NCI-H1105 (cell line): ENCODE measurements at places on chromosomes 11 and 22.

GRCh38 chr11:66042996-66043906, 5.7 kb downstream of the GAL3ST3 start:
- DNase-seq, result no peak

DNA sequence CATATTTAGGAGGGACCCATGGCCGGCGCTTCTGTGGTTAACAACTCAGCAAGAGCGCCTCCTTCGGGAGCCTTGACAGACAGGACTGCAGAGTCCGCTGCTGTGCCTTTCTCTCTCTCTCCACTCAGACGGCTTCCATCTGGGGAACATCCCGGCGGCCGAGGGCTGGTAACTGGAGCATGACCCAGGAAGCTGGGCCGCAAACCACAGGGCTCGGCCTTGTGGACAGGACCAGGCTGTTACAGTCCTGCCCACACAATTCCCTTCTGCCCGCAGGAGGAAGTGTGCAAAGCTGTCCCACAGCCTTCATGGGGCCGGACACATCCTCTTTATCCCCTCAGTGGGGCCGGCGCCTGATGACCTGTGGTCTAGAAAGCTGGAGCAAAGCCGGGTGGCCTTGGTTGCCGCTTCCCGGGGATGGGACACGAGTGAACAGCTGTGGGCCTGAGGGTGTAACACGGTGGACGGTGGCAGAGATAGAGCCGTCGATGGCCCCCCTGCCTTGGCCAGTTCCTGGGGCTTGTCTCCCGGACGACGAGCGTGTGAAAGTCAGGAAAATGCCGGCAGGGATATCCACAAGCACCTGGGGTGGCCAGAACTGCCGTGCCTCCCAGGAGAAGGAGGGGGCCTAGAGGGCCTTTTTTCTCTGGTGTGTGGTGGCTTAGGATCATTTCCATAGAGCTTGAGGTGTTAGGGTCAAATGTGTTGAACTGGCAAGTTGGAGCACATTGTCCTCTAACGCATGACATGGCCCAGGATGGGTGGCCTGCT, 50.1 kb downstream of the FBLN1 start:
- DNase-seq, result no peak

DNA sequence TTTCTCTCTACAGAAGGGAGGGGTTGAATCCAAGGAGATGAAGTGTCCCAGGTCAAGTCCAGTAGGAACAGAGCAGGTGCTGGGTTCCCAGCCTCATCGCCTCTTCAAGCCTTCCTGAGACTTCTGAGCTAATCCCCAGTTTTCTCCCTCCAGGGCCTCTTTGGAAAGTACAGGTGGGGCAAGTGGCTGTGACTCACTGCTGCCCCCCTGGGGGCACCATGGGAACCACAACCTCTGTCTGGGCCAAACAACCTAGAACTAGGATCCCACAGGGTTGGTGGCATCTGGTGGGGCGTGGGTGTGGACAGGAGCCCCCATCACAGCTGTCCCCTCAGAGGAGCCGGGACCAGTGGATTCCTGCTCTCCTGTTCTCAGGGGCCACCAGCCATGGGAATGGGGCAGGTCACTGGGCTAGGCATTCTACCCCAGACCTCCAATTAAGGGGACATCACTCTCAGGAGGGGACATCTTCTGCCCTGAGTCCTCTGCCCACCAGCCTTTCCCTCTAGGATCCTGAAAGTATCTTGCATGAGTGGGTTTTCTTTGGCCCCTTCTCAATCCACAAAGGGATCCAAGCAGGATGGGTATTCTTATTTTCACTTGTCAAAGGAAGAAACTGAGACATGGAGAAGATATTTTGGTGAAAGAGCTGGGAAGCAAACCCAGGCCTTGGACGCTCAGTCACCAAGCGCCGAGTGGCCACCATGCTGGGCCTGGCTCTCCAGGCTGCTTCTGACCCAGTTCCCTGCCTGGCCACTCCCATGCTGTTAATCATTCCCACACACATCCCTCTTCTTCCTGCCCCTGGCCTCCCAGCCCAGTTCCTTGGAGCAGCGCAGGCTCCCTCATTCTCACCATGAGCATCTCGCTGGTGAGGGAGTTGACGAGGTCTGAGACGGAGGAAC, 23.8 kb downstream of the LRRC10B start:
- DNase-seq, result peak; percentile 37

- DNase-seq, result no peak
These were observed 280.2 kb downstream of the BUD13 start for GRCh38 chr11:116492600-116492999.

DNA sequence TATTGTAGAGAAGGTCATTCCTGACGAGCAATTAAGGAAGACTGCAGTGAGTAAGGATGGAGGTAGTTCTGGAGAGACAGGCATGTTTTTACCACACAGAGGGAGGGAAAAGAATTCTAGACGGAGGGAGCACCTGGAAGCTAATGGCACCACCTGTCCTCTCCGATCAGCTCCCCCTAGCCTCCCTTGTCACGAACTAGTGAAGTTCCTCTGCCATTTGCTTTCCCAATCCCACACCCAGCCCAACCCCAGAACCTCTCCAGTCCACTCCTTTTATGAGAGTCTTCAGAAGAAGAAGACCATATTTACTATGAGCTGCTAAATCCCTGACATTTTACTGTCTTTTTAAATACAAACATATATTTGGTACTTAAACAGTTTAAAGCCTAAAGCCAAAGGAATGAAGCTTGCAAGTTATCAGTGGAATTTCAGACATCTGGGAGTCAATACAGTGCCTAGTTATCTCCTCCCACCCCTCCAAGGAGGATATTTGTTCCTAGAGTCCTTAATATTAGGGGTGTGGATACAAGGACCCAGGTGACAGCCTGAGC, 46.1 kb upstream of the HSPA8 start:
- DNase-seq, result no peak

GRCh38 chr11:68505596-68505995, 45.0 kb downstream of the PPP6R3 start:
- DNase-seq, result no peak

GRCh38 chr22:37259540-37260029, 15.5 kb upstream of the RAC2 start:
- DNase-seq, result no peak

GRCh38 chr11:132595711-132596134, 936.6 kb downstream of the OPCML start:
- peak; percentile 61 for DNase-seq

DNA sequence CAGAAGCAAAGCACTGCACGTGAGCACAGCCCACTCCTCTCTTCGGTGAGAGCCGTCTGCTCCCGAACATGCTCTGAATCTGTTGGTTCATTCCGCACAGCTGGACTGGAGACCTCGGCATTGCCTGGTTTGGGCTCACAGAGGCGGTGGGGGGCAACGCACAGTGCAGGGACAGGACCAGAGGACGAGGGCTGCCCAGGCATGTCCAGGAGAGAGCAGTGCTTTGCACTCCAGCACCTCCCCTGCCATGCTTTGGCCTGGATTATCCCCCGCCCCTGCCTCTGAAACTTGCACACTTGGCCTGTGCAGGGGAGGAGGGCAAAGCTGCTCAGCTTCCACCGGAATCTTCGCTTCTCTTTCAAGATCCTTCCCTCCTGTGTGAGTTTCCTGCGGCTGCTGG, 536.5 kb downstream of the BRD1 start:
- DNase-seq, result no peak

DNA sequence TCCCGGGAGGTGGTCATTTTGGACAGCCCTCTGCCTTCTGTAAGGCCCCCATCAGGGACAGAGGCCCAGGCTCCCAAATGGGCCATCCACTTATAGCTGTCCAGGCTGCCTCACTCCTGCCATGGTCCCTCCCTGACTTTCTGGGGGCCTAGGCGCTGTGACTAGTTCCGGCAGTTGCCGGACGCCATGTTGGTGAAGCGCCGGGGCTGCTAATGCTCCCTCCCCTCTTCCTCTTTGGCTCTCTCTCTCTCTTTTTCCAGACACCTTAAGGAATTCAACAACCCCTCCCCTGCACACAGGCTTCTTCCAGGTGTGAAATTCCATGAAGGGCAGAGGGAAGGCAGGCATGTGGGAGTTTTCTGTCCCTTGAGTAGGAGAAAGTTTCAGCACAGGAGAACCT, 445.6 kb downstream of the SOX6 start:
- no peak for DNase-seq

GRCh38 chr11:520428-521176, 13.6 kb upstream of the RNH1 start:
- DNase-seq, result no peak

- DNase-seq, result no peak
These were observed 5.8 kb upstream of the NLRP6 start for GRCh38 chr11:272195-272930.

DNA sequence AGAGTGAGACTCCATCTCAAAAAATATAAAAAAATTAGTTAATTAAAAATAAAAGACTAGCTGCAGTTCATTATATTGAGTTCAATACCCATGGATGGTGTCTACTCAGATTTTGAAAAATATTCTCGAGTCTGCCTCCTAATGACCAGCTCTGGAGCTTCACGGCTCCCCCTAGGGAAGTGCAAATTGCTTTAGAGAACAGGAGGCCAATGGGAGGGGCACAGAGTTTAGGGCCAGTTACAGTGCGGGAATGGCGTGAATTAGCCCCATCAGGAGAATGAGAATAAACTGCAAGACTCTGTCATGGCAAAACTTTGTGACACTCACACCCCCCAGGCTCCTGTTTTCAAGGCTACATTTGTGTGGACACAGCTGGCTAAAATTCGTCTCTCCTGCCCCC, 4.6 kb downstream of the FGF4 start:
- DNase-seq, result no peak

- no peak for DNase-seq
These were observed 8.2 kb downstream of the ZBED4 start for GRCh38 chr22:49861642-49862495.

DNA sequence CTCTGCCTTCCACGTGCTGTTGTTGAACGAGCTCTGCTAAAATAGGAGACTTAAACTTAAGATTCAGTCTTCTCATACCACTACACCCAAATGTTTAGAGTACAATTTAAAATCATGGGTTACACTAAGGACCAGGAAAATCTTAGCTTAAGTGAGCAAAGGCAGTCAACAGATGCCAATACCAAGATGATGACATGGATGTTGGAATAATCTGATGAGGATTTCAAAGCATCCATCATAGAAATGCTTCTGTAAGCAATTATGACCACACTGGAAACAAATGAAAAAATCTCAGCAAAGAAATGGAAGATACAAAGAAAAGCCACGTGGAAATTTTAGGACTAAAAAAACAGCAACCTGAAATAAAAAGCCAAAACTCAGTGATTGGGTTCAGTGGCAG, 109.8 kb downstream of the ATXN10 start:
- no peak for DNase-seq

- no peak for DNase-seq
These were observed 326.0 kb downstream of the MN1 start for GRCh38 chr22:27475548-27475897.

DNA sequence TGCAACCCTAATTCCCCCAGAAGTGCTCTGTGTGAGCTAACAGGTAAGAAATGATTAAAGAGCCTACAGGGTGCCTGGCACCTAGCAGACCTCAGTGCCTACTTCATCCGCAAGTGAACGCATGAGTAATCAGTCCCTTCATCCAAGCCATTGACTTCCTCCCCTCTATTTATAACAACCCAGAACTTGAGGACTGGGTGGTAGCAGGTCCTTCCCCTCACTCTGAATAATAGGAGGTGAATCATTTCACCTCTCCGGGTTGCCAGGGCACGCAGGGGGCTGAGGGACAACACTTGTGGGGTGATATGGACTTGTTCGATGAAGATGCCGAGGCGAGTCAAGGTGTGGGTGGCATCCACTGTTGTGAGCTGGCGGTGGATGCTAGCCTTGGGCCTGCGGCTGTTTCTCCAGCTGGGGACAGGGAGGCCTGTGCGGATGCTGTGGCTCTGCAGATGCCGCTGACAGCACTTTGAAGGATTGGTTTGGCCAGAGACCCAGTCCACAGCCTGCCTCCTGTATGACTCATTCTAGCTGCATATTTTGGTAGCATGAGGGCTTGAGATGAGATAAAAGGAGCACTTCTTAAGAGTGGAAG, 11.7 kb upstream of the SORL1-AS1 start:
- DNase-seq, result no peak

GRCh38 chr22:26734339-26735018, 77.1 kb downstream of the MIAT start:
- no peak for DNase-seq

DNA sequence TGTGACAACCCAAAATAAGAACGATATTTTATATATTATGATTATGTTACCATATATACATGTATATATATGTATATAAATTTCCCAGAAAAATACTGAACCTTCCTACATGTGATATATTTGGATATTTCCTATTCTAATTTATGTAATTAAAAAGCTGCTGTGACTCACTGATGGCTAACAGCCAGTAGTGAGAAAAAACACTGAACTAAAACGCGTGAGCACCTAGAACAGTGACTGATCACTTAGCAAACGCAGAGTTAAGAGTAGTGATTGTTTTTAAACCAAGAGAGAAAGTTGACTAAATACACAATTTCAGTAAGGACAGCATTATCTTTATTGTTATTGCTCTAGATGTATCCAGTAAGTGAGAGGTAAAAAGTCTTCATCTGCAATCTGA, 213.8 kb downstream of the TMEM135 start:
- no peak for DNase-seq

- no peak for DNase-seq
These were observed 34.5 kb downstream of the CSTPP1 start for GRCh38 chr11:46970913-46971625.

DNA sequence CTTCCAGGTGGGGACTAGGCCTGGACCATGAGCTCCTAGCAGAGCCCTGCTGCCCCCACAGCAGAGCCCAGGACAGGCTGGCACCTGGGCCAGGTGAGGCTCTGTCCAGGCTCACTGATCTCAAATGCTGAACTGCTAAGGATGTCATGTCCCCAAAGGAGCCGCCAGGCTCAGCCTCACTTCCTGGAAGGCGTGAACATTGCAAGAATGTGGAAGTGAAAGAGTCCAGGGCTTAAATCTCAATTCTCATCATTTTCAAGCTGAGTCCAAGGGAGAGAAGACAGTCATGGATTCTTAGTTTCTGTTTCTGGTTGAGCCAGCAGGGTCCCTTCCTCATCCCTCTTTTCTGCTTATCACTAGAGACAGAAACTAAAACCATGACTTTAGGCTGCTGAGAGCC, 5.0 kb downstream of the ASCL2 start:
- no peak for DNase-seq

DNA sequence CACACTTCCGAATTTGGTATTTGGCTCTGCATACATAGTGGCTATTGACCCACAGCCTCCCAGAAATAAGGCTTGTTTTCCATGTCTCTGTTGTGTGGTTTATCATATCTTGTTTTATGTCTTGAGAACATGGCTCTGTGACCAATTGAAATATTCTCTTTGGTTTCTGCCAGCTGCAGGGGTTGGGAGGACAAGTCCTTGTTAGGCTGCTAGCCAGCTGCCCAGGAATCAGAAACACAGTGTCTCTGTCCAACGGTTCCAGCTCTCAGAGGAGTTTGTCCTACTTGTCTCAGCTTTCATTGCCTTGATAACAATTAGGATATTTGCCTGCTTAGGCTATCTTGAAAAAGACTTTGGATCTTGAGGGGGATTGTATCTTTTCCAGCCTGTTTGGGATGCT, 6.0 kb upstream of the SLC7A4 start:
- DNase-seq, result no peak

DNA sequence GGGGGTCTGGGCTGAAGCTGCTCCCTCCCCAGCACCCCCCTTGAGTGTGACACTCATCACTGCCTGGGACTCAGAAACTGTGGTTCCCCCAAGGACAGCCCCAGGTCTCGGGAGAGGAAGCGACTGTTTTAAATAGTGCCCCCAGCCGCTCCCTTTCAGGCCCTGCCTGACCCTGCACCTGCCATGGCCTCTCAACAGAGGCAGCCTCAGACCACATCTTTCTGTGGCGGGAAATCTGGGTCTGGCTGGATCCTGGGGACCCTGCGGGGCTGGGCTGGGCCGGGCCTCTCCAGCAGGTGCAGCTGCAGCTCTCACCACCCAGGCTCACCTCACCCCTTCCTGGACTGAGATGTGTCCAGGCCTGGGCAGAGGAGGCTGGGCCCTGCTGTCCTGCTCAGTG, 3.7 kb upstream of the IGLL1 start:
- DNase-seq, result no peak
